ENCODE measurements at places on chromosomes 3 and 15.

- DNase-seq, result no peak
Measured at GRCh38 chr15:72116731-72117485, 1.0 kb downstream of the MYO9A start.

- DNase-seq, result no peak
Measured at GRCh38 chr3:134694946-134695543, 44.2 kb upstream of the KY start.

GRCh38 chr3:14124223-14124614 lies 451 bp downstream of the CHCHD4 start:
- DNase-seq, result no peak

DNA sequence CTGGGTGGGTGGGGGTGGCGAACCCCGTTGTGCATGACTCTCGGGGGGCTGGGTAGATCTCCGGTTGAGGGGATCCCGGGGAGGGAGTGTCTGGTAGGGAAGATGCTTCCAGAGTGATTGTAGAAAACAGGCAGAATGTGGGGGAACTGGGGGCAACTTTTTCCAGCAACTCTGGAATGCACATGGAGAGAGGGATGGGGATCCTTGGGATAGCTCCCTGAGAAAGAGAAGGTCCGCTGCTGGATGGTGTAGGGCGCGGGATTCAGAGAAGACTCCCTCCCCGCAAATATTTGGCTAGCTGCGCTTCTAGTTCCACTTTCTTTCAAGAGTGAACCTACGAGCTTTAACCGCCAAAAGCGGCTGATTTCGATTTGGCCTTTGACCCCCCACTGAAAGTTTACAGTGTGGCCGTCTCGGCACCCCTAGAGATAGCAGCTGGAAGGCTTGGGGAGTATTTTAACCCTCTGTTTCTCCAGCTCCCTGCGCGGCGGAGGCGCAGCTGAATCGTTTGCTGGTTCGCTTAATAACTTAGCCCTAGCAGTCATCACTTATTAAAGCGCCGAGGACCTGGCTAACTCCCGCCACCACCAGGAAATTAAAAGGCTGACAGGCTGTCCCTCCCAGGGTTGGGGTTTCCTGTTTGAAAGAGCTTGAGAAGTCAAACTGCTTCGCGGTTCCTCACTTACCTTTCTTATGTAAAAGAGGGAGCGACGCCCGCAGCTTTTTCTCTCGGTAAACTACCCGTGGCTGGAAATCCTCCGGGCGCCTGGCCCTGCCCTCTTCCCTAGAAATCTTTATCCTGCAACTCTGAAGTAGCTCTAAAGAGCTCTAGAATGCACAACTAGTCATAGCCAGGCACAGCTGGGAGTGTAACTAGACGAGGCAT lies 1.2 kb downstream of the PHLDB2 start:
- DNase-seq, result no peak

- DNase-seq, result no peak
Measured at GRCh38 chr3:35789042-35789831, 149.9 kb downstream of the ARPP21 start.

GRCh38 chr15:38186507-38186906 lies 66.1 kb upstream of the SPRED1 start:
- DNase-seq, result no peak

DNA sequence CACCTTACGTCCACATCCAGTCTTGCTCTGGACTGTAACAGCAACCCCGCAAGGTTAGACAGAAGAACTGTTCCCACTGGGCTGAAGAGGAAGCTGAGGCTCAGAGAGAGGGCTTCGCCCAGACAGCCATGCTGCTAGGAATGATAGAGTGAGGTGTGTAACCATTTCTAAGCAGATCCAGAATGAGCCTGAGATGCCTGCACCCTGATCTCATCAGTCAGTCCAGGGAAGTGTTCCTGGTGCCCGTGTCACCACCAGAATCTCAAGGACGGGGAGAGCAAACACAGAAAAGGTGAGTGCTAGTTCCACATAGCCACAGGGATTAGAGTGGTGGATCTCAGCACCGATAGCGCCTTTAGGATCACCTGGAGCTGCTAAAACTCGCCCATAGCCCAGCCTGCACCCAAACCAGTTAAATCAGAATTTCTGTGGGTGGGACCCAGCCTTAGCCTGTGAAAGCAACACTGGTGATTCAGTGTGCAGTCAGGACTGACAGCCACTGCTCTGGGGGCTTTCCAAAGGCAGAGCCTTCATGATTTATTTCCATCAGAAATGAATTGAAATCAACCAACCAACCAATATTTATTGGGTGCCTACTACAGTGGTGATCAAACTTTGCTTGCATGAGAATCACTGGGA lies 12.3 kb downstream of the ISLR start:
- DNase-seq, result no peak

DNA sequence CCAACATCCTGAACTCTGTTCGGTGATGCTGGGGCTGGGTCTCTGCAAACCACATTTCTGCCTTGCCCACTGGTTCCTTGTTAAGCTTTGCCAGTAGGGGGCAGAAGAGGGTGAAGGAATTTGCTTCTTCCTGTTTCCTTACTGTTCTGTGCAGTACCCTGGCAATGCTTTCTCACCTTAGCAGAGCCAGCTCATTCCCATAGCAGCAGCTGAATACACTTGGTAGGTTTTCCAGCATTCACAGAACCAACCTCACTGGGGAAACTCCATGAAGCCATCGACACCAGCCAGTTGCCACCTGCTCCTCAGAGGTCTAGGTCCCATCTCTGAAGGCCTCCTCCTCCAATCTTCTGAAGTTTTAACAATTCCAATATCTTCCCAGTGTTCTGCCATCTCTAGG lies 308.4 kb downstream of the PDCD6IP start:
- no peak for DNase-seq

DNA sequence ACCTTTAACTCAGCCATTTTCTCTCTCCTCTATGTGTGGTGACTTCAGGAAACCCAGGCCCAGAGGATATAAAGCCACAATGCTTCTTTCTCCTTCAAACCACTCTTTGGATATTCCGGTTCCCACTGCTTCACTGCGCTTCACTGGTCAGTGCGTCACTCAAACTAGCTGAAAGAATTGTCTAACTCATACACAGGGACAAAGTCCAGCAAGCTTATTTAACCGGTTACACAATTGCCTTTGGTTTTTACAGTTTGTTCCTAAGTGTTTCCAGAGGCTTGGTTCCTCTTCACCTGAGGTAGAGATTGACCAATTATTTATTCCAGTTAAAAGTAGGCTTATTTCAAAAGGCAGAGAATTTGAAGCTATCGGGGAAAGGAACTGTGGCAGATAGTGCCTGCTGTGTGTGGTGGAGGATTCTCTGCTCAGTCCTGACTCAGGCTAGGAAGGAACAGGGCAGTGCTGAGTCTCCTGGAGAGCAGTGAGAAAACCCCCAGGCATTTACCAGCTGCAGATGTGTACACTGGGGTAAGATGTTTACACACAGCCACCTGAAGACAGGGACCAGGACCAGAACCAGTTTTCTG lies at the start of gene HGD:
HGD (minus strand) TSS at position 145 of the 587 bp plus-strand sequence; CDS start at position 17, 128 bp downstream.
- no peak for DNase-seq

All from chondrocyte (in vitro differentiated cells).